ENCODE measurements at places on chromosomes 6 and 20.

DNA sequence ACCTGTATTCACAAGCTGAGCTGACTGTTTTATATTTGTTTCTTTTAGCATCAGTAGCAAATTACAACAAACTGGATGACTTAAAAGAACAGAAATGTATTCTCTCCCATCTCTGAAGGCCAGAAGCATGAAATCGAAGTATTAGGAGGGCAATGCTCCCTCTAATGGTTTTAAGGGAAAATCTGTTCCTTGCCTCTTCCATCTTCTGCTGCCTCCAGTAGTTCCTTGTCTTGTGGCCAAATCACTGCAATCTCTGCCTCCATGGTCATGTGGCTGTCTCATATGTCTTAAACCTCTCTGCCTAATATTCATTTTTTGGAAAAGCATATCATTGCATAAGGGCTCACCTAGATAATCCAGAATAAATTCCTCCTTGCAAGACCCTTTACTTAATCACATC is 25.2 kb upstream of the ASCC3 start:
- no peak for DNase-seq

DNA sequence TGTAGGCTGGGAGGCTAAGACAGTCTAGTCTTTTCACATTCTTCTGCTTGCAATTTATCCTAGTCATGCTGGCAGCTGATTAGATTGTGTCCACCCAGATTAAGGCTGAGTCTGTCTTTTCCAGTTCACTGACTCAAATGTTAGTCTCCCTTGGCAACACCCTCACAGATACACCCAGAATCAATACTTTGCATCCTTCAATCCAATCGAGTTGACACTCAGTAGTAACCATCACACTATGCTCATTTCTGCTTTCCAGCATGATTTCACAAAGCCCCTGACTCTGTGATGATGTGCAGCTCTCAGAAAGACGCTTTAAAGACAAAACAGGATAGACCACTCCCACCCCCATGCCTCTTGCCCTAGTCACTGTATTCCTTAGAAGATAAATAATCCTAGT is 693.0 kb downstream of the HTR1B start:
- DNase-seq = no peak

GRCh38 chr6:101779051-101779844 is 385.7 kb downstream of the GRIK2 start:
- no peak for DNase-seq

DNA sequence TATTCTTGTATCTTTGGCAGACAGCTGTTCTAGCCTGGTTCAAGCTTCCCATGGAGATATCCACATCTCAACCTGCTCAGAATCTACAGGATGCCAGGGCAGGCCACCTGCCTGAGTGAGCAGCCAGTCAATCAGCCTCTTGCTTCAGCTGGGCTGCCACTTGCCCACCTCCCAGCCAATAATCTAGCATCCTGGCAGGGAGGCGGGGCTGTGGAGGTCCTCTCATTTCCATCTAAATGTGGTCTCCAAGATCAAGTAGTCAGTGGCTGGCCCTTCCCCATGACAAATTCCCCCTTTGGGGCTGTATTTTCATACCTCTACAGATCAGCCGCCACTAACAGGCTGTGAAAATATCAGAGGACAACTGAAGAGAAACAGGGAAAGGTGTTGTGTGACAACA is 33.0 kb upstream of the SPDEF start:
- DNase-seq = no peak

DNA sequence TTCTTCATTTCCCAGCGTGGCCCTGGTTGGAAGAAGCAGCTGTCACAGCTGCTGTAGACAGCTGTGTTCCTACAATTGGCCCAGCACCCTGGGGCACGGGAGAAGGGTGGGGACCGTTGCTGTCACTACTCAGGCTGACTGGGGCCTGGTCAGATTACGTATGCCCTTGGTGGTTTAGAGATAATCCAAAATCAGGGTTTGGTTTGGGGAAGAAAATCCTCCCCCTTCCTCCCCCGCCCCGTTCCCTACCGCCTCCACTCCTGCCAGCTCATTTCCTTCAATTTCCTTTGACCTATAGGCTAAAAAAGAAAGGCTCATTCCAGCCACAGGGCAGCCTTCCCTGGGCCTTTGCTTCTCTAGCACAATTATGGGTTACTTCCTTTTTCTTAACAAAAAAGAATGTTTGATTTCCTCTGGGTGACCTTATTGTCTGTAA is 292.7 kb downstream of the ESR1 start:
- no peak for DNase-seq

GRCh38 chr6:154572556-154572955 is 62.1 kb upstream of the CNKSR3 start:
- no peak for DNase-seq

DNA sequence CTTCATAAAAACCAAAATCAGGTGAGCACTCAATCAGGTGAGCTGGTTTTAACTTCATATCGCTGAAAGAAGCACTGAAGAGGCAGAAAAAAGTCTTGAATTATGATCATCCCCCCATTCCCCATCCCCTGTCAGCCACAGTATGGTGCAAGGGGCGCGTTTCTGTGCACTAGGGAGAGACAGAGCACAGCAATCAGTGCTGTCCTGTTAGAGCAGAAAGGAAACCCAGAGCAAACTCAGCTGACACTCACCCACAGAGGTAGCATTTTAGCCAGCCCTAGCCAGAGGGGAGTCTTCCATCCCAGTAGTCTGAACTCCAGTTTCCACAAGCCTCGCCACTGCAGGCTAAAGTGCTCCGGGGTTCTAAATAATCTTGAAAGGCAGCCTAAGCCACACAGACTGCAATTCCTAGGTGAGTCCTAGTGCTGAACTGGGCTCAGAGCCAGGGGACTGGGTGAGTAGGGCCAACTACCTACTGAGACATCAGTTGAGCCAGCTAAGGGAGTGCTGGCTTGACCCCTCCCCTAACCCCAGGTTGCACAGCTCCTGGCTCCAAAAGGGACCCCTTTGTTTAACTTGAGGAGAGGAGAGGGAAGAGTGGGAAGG is 1352.6 kb upstream of the GJE1 start:
- no peak for DNase-seq

- no peak for DNase-seq
Measured at GRCh38 chr6:37696220-37696840, 1.4 kb downstream of the MDGA1 start.

DNA sequence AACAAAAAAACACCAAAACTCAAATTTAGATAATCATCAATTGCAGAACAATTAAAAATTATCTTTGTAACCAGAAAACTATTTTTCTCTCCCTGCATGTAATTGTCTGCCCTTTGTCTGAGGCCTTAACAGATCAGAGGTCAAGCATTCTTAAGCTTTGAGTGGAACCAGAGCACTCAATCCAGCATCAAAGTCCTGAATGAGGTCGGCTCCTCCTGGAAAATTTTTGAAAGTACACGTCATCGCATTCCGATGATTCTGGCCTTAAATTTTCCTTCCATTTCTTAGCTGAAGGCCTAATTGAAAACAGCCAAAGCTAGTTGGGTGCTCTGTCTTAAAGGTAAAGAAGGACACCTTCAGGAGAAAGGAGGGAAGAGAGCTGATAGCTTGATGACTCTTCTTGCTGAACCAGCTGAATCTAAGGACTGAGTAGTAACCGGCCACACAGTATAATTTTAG is 510.2 kb upstream of the SULF2 start:
- no peak for DNase-seq

DNA sequence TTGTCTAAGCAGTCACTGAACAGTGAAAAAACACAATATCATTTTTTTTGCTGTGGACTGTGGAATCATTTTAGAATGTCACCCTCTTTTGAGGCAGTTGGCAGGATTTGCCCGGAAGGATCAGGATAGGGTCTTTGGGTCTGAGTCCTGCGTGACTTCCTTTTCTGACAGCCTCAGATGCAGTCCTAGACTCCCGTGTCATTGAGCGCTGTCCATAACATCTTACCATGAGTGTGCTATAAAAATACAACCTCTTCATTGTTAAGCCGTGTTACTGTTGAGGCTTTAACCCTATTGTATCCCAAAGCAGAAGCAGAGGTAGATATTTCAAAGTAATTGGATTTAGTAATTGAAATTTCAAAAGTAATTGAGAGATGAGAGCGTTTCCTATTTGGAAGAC is 30.6 kb downstream of the ARID1B start:
- no peak for DNase-seq

DNA sequence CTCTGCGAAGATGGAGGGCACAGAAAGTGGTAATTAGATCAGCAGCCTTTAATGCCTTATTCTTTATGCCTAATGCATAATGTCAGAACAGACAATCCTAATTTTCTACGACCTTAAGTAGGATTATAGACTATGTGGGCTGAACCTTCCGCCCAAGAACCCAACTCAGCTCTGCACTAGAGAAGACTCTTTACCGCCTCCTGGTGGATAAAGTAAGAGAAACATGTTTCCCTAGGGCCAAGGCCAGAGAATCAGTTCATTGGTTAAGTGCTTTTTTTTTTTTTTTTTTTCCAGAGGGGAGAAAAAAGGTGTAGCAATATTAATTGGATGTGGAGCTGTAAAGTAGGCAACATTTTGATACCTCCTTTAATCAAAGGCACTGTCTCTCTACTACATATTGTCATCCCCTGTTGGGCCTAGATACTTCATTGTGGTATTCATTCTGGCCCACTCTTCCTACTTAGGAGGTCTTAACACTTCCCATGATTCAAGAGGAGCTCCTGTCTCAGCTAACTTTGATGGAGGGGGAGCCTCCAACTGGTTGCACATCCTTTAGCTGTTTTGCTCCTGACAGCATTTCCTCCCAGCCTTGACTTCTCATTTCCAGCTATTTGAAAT is 124.9 kb upstream of the NRN1 start:
- DNase-seq = no peak

- DNase-seq = no peak
Measured at GRCh38 chr6:10390495-10391298, 24.2 kb downstream of the TFAP2A start.

Measured in stimulated activated CD8-positive, alpha-beta memory T cell treated with anti-CD3 and anti-CD28 coated beads, Interleukin-15, amount 100 ng/mL, for 1 hour (primary cell).